LHCN-M2 (cell line): ENCODE measurements at places on chromosomes 4 and X.

GRCh38 chr4:22129454-22130029 is 181.0 kb upstream of the KCNIP4 start:
- DNase-seq = peak; percentile 56

GRCh38 chrX:48102874-48103374 is 27.5 kb upstream of the SPACA5B start:
- DNase-seq = no peak

DNA sequence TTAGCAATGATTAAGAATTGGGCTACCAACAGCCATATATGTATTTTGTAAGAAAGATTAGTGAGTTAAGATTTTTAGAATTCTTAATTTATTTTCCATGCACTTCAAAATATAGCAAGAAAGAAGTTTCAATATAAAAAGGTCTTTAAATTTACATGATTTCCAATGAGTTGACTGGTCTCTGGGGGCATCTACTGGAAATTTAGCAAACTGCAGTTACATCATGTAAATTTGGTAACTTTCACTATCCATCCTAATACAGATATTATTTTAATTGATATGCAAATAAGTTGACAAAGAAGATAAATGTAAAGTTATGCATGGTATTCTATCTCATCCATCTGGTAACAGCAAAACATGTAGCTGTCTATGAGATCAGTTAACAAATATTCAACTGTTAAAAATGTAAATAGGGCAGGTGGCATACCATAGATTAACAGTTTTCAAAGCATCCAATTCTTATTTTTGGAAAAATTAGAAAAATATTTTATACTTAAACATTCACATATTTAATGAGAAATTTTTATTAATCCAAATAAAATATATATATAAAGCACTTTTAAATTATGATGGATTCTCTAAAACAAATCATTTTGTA is 29.1 kb downstream of the TTC29 start:
- peak; percentile 30 for DNase-seq

DNA sequence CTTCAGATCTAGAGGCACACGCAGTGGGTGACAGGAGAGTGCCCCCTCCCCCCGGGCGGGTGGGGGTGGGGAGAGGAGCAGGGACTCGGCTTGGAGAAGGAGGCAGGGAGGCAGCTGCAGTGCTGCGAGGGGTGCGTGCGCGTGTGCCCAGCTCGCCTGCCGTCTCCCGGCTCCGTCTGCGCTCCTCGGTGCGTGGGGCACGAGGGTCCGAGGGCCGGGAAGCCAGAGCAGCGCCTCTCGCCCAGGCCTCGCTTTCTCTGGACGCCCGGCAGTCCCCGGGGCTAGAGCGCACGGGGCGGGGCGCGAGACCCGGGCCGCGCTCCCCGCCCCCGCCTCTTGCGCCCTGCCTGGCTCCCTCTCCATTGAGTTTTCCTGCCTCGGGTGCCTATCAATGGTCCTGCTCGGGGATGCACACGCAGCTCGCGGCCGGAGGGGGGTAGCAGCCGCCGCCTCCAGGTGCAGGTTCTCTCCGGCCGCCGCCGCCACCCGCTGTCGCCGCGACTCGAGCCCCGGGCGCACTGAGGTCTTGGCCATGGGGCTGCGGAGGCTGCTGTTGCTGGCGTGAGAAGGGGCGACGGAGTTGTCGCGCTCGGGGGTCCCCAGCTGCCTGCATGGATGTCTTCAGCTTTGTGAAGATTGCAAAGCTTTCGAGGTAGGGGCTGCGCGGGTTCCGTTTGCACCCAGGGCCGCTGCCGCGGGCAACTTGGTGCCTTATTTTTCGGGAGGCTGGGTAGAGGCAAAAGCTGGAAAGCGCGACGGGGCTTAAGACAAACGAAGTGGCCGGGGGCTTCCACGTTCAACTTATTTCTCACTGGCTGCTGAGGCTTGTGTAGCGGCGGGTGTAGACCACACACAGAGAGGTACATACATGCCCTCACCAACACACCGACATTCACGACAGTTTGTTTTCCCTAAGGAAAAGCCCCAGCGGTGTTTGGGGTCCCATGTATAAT is at the start of gene FRMPD4:
Gene FRMPD4, plus strand, starts transcription at position 113 of the 953 bp plus-strand sequence. Its CDS starts 499 bp downstream, at position 612.
- peak; percentile 55 for DNase-seq

DNA sequence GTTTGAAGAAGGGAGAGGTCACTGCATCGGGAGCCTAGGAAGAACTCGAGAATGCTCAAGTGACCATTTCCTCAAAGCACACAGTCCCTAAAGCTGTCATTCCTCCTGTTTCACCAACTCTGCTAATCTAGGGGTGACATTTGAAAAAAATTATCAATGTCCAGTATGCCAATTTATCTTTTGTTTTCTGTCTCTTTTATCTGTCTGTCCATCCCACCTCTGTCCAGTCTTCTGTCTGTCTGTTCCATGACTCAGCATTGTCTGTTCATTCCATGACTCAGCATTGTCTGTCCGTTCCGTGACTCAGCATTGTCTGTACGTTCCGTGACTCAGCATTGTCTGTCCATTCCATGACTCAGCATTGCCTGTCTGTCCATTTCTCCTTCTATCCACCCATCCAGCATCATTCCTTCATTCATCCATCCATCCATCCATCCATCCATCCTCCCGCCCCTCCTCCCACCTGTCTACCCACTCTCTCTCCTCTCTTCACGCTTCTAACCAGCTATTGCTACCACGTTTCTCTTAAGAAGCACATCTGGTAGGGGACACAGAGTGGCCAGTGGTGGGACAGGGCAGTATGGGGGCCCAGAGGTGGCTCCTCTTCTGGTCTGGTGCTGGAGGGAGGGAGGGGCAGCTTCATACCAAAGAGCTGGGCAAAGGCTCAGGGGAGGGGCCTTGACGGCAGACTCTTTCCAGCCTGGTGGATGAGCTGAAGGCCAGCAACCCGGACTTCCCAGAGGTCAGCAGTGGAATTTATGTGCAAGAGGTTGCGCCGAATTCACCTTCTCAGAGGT is 34.1 kb downstream of the HTRA3 start:
- peak; percentile 95 for DNase-seq
